Stimulated activated CD4-positive, alpha-beta T cell treated with anti-CD3 and anti-CD28 coated beads, Interleukin-2, amount 100 ng/mL, for 4 hours (primary cell): ENCODE measurements at places on chromosomes 2 and 18.

- DNase-seq: no peak
Observed at GRCh38 chr2:170573671-170574070, 141.5 kb upstream of the SP5 start.

DNA sequence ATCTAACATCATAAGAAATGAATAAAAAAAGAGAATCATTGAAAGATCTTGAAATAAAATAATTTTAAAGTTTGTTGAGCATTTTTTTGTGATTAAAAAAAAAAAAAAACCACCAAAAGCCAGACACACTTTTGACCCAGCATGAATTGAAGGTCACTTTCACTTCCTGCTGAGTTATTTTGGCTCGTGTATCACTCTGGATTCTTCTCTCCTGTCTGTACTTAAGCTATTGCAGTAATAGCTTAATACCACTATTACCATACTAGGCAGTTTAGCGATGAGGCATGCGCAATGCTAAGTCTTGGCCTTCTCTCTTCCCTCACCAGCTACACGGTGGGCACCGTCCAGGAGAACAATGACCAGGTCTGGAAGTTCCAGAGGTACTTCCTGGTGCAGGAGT is 54.5 kb upstream of the SPP2 start:
- DNase-seq: no peak

DNA sequence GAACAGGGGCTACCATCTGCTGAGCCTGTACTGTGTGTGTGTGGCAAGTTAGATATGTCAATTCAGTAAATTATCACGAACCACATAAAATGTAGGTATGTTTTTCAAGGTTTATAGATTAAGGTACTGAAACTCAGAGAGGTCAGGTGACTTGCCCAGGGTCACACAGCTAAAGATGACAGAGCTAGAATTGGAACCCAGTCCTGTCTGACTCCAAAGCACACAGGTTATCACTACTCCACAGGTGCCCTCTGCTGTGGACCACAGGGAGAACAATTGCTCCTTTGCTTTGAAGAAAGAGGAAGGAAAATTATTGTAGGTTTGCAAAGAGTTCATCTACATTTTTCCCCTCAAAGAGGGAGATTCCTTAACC is 229.7 kb upstream of the AGAP1 start:
- no peak for DNase-seq

GRCh38 chr2:55223958-55224760 is 7.9 kb downstream of the CLHC1 start:
- no peak for DNase-seq

DNA sequence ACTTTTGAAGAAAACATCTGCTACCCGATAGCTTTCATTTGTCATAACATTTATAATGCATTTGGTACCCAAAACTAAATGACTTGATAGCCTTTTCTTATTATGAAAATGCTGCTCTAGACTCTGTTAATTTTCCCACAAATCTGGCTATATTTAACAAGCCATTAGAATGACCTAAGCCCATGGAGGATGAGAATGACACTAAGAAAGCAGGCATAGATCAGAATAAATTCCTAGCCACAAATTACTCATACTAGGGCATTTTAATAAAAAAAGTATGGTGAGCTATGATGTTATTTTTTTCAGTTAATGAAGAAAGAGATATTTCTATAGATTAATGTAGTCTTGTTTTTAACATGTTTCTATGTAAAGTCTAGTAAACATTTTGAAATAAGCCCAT is 1728.3 kb downstream of the SUCLG1 start:
- DNase-seq: no peak

DNA sequence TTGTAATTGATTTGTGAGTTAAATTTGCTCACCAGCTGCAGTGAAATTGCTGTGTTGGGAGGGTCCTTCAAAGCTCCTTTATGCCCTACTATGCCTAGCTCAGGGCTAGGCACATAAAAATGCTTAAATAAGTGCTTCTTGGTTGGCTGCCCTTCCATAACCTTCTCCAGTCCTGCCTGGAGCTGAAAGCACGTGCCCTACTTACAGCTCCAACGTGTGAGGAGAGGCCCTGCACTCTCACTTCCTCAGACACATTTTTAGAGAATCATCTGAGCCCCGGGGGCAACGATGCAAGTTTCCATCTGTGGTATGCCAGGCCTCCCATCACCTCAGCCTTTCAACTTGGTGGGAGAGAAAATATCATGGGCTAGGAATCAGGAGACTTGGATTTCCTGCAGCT is 202.7 kb downstream of the BCL11A start:
- no peak for DNase-seq

DNA sequence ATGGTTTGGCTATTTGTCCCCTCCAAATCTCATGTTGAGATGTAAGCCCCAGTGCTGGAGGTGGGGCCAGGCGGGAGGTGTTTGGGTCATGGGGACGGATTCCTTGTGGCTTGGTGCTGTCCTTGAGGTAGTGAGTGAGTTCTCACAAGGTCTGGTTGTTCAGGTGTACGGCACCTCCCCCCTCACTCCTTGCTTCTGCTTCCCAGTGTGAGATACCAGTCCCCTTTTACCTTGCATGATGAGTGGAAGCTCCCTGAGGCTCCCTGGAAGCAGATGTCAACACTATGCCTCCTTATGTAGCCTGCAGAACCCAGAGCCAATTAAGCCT is 232.6 kb downstream of the LDLRAD4 start:
- no peak for DNase-seq

DNA sequence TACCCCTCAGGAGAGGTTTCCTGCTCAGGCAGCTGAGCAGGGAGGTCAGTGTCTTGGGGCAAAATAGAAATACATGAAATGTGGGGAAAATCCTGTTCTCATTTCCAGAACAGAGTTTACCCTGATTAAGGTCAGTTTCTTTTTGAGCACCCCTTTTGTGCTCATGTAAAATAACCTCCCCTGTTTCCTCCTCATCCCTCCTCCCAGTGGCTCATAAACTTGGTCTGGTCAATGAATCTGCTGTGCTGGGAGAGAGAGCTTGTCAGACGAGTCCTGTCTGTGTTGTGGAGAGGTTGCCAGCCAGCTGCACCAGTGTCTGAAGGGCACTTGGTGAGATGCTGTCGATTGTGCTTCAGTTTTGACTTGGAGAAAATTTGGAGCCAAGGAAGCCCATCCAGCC is 48.6 kb downstream of the NTSR2 start:
- no peak for DNase-seq

GRCh38 chr2:200336980-200337615 is 30.6 kb downstream of the SPATS2L start:
- no peak for DNase-seq

DNA sequence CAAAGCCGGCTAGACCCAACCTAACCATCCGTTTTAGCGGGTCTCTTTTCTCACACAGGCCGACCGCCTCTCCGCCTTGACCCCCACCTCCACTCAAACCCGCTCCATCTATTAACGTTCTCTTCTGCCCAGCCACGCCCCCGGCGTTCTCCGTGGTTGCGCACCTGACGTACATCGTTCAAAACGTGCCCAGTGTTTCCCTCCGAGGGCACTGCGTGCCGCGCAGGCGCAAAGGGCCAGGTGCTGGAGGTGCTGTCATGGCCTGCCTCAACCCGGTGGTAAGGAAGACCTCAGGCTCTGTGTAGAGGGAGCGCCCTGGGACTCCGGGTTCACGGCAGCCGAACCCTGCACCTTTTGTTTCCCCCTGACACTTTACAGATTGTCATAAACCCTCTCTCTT is at the start of gene GTF2A1L:
GTF2A1L (plus strand) TSS at position 239 of the 400 bp plus-strand sequence; CDS start at position 258, 19 bp downstream.
- no peak for DNase-seq

DNA sequence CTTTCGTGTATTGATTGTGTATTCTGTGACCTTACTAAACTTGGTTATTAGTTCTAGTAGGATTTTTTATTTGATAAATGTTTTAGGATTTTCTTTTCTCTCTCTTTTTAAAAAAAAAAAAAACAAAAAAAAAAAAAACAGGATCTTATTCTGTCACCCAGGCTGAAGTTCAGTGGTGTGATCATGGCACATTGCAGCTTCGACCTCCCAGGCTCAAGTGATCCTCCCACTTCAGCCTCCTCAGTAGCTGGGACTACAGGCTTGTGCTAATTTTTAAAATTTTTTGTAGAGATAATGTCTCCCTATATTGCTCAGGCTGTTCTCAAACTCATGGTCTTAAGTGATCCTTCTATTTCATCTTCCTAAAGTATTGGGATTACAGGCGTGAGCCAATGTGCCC is 19.0 kb downstream of the TTLL4 start:
- DNase-seq: no peak

GRCh38 chr2:227324995-227325838 is at the start of gene MFF:
Gene MFF (plus strand): TSS chr2:227325251. CDS start chr2:227330666, 5,415 bp downstream.
- peak; percentile 91 for DNase-seq

DNA sequence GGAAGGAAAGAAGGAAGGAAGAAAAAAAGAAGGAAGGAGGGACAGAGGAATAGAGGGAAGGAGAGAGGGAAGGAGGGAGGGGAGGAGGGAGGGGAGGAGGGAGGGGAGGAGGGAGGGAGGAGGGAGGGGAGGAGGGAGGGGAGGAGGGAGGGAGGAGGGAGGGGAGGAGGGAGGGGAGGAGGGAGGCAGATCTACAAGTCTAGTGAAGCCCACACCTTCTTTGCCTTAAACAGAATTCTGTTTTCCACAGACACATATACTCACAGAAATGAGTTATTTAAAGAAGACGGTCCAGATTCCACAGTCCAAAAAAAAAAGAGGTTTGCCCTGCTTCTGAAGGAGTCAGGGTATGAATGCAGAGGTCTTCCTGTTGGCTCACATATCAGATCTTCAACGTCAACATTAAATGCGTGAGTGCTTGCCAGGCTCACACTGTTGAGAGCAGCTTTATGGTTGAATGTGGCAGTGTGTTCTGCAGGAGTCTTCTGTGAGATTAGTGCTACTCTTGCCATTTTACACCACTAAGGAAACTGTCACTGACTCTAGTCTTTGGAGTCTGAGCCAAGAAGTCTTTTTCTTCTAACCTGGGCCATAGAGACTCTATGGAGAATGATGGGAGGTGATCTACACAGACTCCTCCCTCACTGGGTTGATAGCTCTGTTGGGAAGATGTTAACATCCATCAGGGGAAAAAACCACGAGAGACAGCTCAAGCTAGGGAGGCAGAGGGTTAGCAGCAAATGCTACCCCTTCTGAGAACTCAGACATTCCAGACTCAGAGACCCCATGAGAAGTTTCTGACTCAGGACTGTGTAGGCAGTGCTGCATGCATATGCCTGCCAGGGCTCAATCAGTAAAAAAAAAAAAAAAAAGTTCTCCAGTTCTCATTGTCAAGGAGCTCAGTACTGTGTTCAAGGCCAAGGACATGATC is 23.3 kb downstream of the PAX8 start:
- DNase-seq: no peak

DNA sequence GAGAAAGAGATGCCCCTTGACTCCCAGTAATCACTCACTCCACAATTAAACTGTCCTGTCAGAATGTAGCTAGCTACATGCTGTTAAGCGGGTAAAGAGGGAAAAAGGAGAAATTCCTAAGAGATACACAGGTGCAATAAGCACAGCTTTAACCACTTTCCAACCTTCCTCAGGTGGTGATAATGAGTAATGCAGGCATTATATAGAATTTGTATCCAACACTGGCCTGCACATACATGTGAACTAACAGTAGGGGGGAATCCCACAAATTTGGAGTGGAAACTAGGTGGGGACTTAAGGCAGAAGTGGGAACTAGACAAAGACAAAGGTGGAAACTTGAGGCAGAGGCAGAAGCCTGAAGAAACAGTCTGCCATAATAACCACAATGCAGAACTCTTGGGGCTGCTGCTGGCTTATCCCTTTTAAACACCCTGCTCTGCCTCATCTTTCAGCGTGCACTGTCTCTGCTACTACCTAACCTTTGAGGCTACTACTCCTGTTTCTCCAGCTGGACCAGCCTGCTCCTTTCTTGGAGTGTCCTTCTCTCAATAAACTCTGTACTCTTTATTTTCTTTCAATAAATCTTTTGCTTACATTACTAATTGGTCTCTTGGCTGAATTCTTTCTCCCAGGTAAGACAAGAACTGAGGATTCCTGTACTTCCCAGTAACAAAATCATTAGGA is 259.7 kb downstream of the PDE11A start:
- no peak for DNase-seq

- DNase-seq: no peak
Observed at GRCh38 chr18:56635007-56635406, 3.4 kb downstream of the TXNL1 start.

DNA sequence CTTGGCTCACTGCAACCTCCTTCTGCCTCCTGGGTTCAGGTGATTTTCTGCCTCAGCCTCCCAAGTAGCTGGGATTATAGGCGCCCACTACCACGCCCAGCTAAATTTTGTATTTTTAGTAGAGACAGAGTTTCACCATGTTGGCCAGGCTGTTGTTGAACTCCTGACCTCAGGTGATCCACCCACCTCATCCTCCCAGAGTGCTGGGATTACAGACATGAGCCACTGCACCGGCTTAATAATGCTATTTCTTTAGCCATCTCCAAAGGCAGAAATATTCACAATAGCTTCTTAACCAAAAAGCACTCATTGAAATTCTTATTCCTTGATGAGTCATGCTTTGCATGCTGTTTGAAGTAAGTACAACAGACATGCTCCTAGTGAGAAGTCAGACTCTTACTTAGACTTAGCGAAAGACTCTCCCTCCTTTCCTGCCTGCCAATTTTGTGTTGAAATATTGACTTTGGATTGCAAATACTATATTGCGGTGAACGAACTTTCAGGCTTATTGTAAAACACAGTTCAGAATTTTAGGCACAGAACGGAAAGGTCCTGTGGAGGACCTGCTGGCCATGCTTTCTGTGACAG is 4.4 kb downstream of the ACTR3 start:
- no peak for DNase-seq

GRCh38 chr2:55232863-55233657 is 572 bp downstream of the RPS27A start:
- DNase-seq: peak; percentile 30

GRCh38 chr2:141062443-141062842 is 1068.4 kb downstream of the LRP1B start:
- DNase-seq: no peak

DNA sequence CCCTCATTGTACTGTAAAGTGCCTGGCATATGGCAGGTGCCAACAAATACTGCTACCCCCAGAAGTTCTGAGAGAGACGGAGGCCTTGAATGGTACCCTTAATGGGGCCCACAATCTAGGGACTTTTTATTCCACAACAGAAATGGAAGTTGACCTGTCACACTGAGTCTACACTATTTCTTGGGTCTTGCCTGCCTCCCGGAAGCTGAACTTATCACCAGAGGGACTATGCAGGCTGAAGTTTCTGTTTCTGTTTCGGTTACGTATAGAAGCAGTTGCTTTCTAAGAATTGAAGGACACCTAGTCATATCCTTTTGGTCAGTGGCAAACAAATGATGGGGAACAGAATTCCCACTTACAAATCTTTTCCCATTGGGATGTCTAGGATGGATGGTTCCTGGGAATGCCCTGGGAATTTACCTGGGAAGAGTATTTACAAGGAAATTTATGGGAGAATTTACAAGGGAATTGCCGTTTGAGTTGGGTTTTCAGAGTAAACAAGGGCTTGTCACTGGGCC is 74.2 kb downstream of the HS1BP3 start:
- DNase-seq: peak; percentile 34
